Suppressor macrophage treated with lipopolysaccharide for 4 hours (primary cell): ENCODE measurements at places on chromosomes 6 and 20.

DNA sequence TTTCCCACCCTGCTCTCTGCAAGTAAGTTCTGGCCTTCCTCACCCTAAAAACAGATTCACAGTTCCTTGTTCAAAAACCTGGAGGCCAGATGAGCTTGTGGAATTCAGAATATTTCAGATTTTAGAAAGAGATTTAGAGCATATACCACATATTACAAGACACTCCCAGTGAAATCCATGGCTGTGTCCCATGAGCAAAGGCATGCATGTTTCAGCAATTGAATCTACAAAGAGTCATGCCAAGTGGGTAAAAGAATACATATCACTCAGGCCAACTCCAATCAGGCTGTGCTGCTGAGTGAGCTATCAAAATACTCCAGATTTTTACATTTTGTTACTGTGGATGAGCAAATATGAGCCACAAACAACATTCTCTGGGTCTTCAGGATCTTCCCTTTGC lies 10.2 kb upstream of the NEDD9 start:
- DNase-seq = no peak

GRCh38 chr20:57458400-57459160 lies 66.4 kb downstream of the CTCFL start:
- peak; percentile 76 for DNase-seq

GRCh38 chr6:158869826-158870648 lies 50.9 kb upstream of the EZR start:
- DNase-seq = peak; percentile 95

DNA sequence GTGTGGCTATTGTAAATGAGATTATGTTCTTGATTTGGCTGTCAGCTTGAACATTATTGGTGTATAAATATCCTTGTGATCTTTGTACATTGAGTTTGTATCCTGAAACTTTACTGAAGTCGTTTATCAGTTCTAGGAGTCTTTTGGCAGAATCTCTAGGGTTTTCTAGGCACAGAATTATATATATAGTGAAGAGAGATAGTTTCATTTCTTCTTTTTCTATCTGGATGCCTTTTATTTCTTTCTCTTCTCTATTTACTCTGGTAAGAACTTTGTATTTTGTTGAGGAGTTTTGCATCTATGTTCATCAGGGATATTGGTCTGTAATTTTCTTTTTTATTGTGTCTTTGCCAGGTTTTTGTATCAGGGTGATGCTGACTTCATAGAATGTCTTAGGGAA lies 589.2 kb upstream of the MAN1A1 start:
- DNase-seq = no peak

DNA sequence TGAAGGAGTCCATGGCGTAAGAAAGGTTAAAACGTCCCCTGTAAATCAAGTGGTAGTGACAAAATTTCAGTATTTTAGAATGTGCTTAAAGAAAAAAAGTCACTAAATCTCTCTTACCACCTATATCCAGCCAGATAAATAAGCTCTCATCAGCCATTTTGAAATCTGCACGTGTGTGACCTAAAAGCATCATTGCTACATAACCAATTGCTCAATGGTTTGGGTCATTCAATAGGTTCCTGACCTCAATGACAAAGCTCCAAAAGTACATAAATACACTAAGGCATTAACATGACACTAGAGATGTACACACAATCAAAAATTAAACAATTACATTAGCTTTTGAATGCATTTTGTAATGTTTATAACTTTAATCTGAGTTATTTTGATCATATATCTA lies 272.4 kb downstream of the GMDS start:
- DNase-seq = peak; percentile 47

- DNase-seq = no peak
Measured at GRCh38 chr6:33264015-33264414, 7.7 kb downstream of the VPS52 start.

DNA sequence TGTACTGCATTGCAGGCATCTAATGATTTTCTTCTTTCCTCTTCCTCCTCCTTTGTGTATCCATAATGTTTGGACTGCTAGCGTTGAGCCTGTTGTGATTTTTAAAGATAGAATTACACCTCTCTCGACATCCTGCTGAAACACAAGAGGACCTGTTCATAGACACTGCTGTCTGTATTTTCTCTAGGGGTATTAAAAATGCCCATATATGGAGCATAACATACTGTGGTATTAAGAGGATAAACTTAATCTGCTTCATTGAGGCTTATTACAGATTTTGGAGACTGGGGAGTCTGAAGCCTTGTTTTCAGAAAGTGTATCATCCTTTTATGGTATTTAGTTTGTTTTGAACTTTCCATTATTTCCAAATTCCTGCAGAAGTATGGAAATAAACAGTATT lies 414.3 kb downstream of the CDKAL1 start:
- no peak for DNase-seq

DNA sequence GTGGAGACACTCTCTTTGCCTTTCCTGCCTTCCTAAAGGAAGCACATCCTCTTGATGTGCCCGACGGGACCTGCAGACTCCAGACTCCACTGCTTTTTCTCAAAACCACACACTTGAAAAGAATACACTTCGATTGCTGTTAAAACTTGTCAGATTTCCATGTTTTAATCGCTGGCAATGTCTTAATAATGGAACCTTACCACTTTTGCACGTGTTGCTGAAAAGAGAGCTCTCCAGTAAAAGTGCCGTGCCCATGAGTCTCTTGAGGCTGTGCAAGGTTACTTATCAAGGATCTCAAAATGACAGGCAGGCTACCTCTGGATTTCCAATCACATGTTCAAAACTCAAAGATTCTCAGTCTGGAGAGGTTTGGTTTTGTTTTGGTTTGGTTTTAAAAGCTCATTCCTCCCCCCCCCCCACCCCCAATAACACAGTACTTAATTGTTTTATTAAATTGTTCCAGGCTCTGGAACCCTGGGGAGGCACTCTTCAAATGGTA lies 12.0 kb upstream of the TFAP2A start:
- DNase-seq = no peak

GRCh38 chr6:6968357-6968730 lies 139.4 kb upstream of the RREB1 start:
- DNase-seq = no peak

- peak; percentile 28 for DNase-seq
Measured at GRCh38 chr6:46053039-46053933, 37.6 kb upstream of the CLIC5 start.

DNA sequence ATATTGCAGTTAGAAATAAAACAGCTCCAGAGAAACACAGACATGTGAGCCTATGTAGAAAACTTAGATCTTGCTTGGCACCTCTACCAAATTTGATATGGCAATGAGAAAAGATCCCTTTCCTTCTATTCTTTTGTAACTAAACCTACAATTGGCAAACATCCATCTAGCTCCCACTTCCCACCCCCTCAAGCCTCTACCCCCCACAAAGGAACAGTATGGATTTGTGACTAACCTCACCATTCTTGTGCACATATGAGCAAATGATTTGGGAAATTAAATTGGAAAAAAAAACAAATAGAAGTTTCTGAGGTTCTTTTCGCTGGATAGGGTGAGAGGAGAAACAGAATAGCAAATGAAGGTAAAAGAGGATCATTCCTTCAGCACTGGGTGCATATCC lies 85.8 kb upstream of the TIAM2 start:
- no peak for DNase-seq

DNA sequence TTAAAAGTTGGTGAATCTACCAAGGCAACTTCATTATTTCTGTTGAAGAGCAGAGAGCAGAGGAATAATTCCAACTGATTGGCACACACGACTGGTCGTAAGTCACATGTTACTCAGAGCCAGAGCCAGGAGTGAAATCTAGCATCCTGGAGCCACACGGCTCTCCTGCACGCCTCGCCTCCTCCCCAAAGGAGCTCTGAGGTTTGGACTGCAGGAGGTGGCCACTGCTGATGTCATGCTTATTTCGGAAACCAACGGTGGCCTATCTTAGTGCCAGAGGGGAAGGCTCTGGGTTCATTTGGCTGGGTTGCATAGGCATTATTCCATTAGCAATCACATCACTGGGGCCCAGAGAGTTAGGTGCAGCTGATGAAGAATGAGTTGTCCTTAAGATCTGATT lies 123.5 kb upstream of the RALGAPA2 start:
- no peak for DNase-seq

DNA sequence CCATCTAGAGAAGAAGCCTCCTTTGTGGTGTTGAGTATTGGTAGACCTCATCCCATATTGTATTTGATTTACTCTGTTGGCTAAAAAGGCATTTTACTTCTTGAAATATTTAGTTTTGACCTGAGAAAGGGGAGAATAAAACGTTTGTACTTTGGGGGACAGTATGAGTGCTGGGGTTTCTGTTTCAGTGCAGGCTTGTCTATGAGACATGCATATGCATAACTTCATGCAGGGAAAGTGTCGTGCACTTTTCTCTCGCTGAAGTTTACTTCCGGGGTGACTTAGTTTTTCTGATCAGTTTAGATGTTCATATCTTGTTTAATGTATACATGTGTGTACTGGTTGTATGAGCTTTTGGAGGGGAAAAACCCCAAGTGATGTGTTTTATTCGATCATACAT lies 59.5 kb downstream of the UTRN start:
- no peak for DNase-seq

DNA sequence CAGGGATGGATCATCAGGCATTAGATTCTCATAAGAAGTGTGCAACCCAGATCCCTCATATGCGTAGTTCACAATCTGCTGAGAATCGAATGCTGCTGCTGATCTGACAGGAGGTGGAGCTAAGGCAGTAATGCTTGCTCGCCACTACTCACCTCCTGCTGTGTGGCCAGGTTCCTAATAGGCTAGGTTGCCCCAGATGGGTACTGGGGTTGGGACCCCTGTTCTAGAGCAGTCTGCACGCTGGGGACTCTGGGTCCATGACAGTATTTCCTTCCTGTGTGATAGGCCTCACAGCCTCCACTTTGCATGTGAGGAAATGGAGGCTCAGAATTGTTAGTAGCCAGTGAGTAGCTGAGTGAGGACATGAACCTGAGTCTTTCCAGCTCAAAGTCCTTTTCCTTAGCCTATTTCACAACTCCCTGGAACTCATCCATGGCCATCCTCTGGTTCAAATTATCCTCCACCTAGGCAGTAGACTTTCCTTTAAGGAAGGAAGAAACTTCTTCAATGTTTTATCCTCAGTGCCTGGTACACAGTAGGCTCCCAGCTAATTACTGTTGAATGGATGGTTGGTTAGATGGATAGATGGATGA lies 117.2 kb downstream of the SYCP2 start:
- no peak for DNase-seq

- DNase-seq = no peak
Measured at GRCh38 chr6:41326092-41326491, 9.3 kb upstream of the NCR2 start.

- no peak for DNase-seq
Measured at GRCh38 chr6:168301648-168302398, 17.8 kb downstream of the DACT2 start.
